Bone marrow (tissue), 2 donors: ENCODE measurements at places on chromosomes 5 and 9.
A peak's percentile ranks its signal among the peaks of the same experiment; 100 is the strongest.

DNA sequence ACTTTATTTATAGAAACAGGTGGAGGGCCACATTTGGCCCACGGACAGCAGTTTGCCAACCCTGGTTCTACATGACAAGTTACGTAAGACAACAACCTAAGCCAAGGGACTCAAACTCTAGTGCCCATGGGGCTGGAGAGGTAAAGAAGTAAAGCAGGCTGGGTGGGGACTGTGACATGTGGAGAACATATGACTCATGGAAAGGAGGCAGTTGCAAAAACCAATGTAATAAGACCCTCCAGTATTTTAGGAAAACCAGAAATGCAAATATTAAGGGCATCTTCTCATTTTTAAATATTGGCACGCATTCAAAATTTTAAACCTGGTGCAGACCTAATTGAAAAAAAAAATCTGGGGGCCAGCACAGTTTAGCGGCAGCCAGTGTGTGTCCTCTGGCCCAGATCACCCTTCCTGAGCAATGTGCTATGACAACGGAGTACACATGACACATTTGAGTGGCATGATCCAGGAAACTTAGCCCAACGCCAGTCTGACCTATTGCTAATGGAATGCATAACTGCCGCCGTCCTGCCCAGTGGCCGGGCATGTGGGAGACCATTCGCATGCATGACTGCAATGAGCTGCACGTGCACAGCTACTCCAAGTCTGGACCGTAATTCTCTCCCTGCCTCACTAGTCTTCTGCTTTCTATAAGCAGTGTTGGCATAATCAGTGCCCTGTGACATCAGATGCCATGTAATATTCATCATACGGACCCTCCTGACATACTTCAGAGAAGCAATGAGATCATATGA, 97.2 kb downstream of the SH3TC2 start:
- no peak for DNase-seq

DNA sequence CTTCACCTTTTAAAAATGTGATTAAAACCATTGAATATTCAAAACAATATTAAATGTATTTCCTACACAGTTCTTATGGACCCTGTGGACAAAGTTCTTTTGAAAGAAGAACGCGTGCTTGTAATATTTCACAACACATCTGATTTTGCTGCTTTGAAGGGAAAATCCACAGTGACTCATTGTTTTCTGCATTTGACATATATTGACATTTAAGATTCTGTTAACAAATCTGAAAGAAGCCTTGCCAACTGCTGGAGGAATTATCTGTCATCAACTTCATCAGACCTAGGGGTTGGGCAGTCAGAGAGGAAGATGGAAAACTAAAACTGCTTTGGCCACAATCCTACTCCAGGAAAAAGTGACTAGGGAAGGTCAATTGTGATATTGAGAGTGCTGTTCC, 56.9 kb upstream of the RASEF start:
- no peak for DNase-seq

DNA sequence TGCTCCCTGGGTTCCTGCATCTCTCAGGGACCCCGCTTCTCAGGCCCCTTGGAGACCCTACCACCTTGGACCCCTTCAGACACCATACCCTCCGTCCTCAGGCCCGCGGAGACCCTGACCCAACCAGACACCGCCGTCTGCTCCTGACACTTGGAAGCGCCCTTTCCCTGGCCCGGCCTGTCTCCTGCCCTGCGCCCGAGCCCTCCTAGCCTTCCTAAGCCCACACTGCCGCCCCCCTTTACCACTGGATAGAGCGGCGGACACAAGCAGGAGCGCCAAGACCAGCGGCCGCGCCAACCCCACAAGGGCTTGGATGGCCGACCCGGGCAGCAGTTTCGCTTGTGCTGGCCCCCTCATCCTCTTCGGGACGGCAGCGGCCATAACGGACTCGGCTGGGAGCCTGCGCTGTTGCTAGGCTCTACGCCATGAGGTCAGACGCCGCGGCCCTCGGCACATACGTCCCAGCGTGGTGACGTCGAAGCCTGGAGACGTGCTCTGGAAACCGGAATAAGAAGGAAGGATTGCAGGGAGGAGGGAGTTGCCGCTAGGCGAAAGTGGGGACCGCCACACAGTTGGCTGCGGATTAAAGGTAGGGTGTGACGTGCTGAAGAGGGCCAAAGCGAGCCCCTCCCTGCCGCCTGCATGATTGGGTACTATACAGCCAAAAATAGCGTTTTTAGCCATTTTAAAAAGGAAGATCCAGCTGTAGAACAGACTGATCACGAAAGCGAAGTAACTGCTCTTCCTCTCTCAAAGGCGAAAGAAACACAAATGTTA, at the start of gene C5orf15:
Gene C5orf15, minus strand, starts transcription at position 422 of the 777 bp plus-strand sequence. Its CDS starts 41 bp downstream, at position 381.
- DNase-seq, result peak; percentile 74

DNA sequence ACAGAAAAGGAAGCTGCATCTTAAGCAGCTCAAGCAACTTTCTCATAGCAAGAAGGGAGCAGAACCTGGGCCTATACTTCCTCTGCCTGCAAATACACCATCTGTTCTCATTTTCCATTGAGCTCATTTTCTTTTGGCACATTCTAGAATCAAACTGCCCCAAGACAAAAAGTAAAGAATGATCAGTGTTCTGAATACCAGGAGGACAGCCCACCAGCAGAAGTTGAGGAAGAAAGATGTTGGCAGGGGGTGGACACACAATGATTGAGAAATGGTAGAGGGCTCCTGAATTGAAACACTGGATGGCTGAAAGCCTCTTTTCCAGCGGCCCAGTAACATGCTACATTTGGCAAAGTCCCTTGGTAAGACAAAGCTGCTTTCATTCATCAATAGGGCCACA, 171.8 kb downstream of the MED10 start:
- no peak for DNase-seq

- no peak for DNase-seq
Measured at GRCh38 chr9:16154521-16155078, 601.8 kb downstream of the CCDC171 start.

- no peak for DNase-seq
Measured at GRCh38 chr5:54194318-54194717, 116.1 kb downstream of the ARL15 start.

GRCh38 chr9:120377268-120378159, 202.5 kb downstream of the CDK5RAP2 start:
- DNase-seq, result no peak

GRCh38 chr5:37111426-37112382, 137.5 kb downstream of the CPLANE1 start:
- peak; percentile 62 for DNase-seq

DNA sequence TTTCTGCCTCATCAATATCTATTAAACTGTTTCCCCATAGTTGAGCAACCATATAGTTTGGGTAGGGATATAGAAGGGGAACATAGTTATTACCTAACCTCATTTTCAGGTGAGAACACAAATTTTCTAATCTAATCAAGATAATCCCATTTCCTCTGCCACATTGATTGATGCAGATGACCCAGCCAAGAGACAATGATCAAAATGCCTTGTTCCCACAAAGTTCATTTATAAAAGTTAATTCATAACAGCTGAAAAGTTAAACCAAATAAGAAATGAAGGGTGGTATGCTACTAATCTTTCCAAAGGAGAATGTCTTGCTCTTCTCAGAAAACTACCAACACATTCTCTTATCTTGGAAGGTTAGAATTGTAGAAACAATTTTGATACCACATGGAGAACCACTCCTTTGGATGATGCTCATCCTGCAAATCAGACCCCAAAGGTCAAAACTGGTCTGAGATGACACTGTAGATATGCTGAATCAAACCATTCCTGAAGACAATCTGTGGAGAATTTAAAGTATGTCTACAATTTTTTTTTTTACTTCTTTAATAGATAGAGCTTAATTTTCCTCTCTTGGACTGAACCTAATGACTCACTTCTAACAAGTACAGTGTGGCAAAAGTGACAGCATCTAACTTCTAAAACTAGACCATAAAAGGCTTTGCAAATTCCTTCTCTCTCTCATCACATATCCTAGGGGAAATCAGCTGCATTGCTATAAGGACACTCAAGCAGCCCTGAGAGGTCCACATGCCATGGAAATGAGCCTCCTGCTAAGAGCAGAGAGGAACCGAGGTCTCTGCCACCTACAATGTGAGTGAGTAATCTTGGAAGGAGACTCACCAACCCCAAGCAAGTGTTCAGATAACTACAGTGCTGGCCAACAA, 586.7 kb upstream of the TUSC1 start:
- DNase-seq, result no peak

- no peak for DNase-seq
Measured at GRCh38 chr5:14937254-14937653, 65.7 kb upstream of the ANKH start.

DNA sequence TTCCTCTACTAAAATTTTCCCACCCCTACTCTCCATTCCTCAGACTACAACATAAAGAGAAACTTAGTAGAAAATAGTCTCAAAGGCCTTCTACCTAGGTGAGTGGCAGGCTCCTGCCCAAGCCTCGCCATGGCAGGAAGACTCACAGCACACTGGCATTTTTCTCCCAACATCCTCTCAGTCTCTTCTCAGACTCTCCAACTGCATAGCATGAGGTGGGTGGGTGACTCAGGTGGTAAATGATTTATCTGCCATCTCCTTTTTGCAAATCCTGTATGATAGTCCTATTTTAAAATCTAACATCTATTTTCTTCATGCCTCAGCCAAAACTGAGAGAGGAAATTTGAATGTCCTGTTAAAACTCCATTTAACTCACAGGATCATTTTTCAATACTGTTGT, 33.5 kb upstream of the GRIA1 start:
- no peak for DNase-seq

- DNase-seq, result no peak
Measured at GRCh38 chr9:98255061-98255577, 330 bp downstream of the TBC1D2 start.

- no peak for DNase-seq
Measured at GRCh38 chr9:108696156-108696555, 159.6 kb downstream of the ACTL7B start.

DNA sequence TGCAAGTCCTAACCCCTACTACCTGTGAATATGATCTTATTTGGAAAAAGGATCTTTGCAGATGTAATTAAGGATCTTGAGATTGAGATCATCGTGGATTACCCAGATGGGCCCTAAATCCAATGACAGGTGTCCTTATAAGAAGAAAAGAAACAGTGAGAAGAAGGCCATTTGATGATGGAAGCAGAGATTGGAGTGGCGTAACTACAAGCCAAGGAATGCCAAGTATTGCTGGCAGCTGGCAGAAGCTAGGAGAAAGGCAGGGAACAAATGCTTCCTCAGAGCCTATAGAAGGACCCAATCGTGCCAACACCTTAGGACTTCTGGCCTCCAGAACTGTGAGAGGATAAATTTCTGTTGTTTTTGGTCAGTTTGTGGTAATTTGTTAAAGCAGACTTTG, 70.1 kb upstream of the PALM2AKAP2 start:
- DNase-seq, result no peak

DNA sequence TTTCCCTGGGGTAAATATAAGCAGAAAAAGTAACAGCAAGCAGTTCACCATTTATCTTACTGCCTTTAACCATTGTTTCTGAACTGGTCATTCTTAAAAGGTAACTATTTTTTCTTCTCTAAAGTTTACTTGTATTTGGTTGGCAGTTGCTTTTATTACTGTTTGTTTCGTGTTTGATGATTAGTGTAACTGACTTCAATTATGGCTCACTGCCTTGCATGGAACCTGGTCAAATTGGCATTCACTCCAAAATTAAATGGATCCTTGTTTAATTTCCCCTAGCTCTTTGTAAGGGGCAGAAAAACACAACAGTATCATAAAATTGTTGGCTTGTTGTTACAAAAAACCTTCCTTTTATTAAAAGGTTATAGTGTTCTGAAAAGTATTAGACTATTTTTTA, 1723.9 kb upstream of the CDH6 start:
- no peak for DNase-seq

- DNase-seq, result no peak
Measured at GRCh38 chr5:160231783-160232342, 2.6 kb downstream of the FABP6 start.

GRCh38 chr5:104421431-104421830, 858.8 kb upstream of the NUDT12 start:
- no peak for DNase-seq

- no peak for DNase-seq
Measured at GRCh38 chr5:106423109-106423897, 1247.4 kb downstream of the EFNA5 start.

DNA sequence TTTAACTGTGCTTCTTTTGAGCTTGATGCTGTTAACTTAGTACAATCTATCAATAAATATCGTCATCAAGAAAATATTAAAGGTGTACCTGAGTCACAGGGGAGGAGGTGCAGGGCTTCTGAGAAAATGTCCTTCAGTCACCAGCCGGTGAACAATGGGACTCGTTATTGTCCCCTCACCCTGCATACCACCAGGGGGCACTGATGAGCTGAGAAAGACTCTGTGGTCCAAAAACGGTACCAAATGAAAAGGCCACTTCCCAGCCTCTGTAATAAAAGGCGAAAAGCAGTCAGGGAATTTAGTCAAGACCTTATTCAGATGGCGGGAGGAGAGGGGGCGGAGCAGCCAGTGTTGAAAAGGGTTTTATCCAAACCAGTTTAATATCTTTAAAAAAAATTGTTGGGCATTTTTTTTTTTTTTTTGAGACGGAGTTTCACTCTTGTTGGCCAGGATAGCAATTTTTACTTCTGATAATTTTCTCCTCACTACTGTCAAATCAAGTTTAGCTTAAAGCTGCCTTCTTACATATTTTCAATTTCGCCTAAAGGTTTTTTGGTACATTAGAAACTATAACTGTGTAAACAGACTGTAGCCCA, 271.9 kb upstream of the ADAMTS16 start:
- DNase-seq, result no peak

DNA sequence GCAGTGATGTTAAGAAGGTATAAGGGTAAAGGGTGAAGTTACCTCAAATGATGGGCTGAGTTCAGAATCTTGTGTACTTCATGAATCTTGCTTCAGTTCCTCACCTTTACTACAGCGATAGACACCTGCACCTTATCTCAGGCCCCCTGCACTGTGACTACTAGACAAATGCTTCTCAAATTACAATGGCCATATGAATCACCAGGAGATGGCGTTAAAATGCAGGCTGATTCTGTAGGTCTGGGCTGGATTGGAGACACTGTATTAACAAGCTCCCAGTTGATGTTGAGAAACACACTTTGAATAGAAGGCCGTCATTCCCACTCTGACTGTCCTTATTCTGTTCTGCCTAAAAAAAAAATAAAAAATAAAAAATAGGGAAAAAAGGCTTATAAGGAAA, 29.8 kb downstream of the TARS1 start:
- DNase-seq, result no peak

DNA sequence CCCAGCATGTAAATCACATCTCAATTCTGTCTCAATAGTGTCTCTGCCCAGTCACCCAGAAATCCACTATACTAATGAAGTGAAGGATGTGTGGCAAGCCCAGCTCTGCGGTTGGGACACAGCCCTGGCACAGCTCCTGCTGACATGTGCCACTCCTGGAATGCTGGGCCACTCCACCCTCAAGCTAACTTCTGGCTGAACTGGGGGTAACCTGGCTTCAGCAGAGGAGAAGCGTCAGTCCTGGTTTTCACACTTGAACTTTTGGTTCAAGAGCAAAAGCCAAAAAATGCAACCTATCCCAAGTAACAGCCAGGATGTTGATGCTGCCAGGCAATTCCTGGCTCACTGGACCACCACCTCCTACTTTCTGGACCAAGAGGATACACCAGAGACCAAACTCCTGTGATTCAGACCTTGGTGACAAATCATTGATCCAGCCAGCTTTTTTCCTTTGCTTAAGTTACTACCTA, 86.4 kb downstream of the ARRDC3 start:
- no peak for DNase-seq
